IMR-90 (cell line): ENCODE measurements at places on chromosomes 7 and 10. TPM values are rescaled to one million over a fixed set of nuclear protein-coding genes. Genes with fewer than 3 reads are reported as not detected.
A peak's percentile ranks its signal among the peaks of the same experiment; 100 is the strongest.

GRCh38 chr10:113093188-113094113 lies 143.4 kb downstream of the TCF7L2 start:
- H3K4me1 ChIP-seq = peaks cover 11% of the 10 kb centered on the region
- no peak overlapping the region for H3K4me3 ChIP-seq
- DNase-seq = peak; percentile 77
- peak overlapping the region; percentile 70 for H3K27ac ChIP-seq
- H3K27me3 ChIP-seq = no peaks in the 10 kb centered on the region

DNA sequence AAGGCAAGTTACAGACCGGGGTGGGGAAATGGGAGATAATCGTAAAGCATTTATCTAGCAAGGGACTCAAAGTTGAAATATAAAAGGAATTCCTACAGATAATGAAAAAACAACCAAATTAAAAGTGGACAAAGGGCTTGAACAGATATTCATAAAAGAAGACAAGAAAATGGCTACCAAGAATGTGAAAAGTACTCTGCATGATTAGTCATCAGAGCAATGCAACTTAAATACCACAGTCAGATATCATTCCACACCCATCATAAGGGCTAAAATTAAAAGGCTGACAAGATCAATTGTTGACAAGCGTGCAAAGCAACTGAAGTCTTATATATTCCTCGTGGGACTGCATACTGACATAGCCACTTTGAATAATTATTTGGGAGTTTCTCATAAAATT lies 124.6 kb upstream of the RSU1 start:
- H3K4me3 ChIP-seq = no peak overlapping the region
- peaks cover 2% of the 10 kb centered on the region; the same call in 1 of the 2 replicates for H3K4me1 ChIP-seq
- H3K27ac ChIP-seq = no peak overlapping the region
- no peaks in the 10 kb centered on the region for H3K36me3 ChIP-seq

DNA sequence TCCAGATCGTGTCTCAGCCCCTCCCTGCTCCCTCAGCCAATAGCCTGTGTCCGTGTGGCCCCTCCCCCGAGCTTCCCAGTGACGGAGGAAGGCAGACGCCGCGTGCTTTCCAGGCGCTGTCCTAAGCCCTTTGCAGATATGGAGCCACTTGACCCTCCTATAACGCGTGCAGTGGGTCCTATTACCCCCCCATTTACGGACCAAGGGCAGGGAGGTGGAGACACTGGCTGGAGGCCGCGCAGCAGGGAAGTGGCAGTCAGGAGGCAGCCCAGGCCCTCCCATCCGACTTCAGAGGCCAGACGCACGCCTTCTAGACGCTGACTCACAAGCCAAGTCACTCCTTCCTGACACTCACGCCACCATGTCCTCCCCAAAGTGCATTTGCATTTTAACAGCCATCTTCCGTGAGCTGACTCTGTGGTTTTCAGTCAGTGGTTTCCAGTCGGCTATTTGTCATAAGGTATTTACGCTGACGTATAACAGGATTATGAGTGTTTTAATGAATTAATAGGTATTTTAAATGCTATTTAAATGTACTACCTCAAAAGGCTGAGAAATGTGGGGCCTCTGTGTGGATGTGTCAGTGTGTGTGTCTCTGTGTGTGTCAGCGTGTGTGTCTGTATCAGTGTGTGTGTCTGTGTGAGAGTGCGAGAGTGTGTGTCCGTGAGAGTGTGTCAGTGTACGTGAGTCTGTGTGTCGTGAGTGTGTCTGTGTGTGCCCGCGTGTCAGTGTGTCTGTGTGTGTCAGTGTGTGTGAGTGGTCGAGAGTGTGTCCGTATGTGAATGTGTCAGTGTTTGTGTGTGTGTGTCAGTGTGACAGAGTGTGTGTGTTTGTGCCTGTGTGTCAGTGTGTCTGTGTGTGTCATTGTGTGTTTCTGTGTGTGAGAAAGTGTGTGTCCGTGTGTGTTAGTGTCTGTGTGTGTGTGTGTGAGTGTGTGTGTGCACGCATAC lies 92.0 kb upstream of the INSIG1 start:
- DNase-seq = peak; percentile 99
- no peaks in the 10 kb centered on the region for H3K27me3 ChIP-seq
- no peaks in the 10 kb centered on the region for H3K36me3 ChIP-seq
- H3K4me3 ChIP-seq = no peak overlapping the region

DNA sequence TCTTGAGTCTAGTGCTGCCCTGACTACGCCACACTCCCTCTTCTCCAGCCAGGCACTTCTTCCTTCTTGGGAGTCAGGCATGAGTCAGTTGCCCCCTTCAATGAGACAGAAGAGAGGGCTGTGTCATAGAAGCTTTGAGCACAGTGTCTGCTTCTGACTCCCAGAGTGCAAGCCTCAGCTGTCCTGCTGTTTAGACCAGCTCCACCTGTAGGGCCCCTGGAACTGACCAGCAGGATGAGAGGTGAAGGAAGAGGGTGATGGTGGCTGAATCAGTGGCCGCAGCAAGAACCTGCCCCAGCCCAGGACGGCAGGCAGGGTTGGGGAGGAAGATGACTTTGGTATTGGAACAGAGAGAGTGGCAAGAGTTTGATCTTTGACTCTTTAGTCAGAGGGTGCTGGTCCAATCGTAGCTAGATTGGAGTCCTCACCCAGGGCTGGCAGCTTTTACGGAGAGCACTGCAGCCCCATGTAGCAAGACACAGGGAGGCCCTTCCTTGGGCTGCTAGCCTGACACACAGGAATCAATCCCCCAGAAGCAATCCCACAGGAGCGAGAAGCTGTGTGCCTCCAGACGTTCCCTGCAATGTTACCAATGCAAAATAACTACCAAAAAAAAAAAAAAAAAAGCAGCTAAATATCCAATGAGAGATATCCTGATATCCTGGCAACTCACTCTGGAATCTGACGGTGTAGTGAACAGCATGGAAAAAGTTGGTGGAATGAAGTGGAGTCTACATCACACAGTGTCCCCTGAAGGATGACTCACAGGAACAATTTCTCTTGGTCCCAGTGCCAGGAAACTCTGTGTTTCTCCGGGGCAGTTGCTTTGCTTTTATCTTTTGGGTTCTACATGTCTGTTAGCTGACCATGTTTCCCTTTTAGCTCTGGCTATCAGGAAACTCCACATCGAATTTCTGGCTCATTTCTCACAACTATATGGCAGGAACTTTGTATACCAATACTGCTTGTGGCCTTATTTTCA lies 6.9 kb downstream of the C10orf62 start:
- H3K36me3 ChIP-seq = no peaks in the 10 kb centered on the region
- H3K4me1 ChIP-seq = peaks cover 15% of the 10 kb centered on the region
- peak overlapping the region; percentile 7; the same call in 1 of the 2 replicates for H3K27ac ChIP-seq
- DNase-seq = peak; percentile 86

- no peaks in the 10 kb centered on the region for H3K27me3 ChIP-seq
- H3K4me1 ChIP-seq = no peaks in the 10 kb centered on the region
- no peak overlapping the region for H3K27ac ChIP-seq
- H3K4me3 ChIP-seq = no peak overlapping the region
These were observed 9.3 kb downstream of the YKT6 start for GRCh38 chr7:44210107-44210506.

DNA sequence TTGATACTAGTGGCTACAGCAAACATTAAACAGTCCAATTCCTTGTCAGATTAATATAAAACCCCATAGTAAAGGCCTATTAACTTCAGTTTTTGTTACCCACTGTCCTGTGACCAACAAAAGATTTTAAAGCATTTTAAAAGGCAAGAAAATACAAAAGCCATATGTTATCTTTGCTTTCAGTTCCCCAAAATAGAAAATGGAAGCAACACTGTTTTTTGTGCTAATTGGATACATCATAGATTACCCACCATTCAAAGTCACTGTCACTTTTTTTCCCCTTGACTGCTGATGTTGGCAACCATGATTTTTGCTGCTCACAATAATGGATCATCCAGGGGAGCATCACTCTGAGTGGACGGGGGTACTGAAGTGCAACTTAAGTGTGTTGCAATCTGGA lies 52.4 kb upstream of the TMEM140 start:
- no peak overlapping the region for H3K4me3 ChIP-seq
- no peaks in the 10 kb centered on the region for H3K36me3 ChIP-seq
- no peaks in the 10 kb centered on the region for H3K4me1 ChIP-seq
- no peak for DNase-seq
- no peak overlapping the region for H3K27ac ChIP-seq

DNA sequence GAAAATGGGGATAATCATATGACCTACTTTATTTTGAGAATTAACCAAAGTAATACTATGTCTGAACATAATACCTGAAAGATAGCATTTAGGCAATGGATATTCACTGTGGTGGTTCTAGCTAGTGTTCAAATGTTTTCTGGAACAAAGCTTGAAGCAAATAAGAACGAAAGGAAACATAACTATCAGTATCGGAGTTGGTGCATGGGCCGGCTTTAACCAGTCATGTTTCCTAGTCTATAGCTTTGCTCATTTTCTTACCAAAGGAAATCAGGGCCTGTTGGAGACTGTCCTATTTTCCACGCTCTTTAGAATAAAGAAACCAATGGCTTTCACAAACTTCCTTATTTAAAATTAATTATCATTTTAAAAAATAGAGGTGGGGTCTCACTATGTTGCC lies 8.9 kb downstream of the IL2RA start:
- DNase-seq = no peak
- peaks cover 19% of the 10 kb centered on the region for H3K27me3 ChIP-seq
- no peak overlapping the region for H3K27ac ChIP-seq
- no peak overlapping the region for H3K4me3 ChIP-seq
- H3K36me3 ChIP-seq = no peaks in the 10 kb centered on the region

DNA sequence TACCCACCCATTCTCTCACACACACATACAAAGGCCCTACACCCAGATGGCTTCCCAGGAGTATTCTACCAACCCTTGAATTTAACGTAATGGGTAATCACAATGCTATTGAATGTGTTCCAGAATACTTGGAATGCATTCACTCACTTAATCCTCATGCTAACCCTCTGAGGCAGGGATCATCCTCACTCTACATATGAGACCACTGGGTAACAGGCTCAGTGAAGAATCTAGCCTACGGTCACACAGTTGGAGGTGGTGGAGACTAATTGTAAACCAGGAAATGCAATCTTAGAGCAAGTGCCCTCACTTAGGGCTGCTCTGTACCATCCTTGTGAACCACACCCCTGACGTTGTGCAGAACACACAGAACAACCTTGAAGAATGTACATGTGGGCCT lies 87.5 kb downstream of the PPP1R3C start:
- no peak overlapping the region for H3K27ac ChIP-seq
- no peak for DNase-seq
- H3K4me1 ChIP-seq = no peaks in the 10 kb centered on the region
- H3K36me3 ChIP-seq = no peaks in the 10 kb centered on the region
- H3K4me3 ChIP-seq = no peak overlapping the region
- no peaks in the 10 kb centered on the region for H3K27me3 ChIP-seq

- no peak overlapping the region for H3K27ac ChIP-seq
- H3K4me3 ChIP-seq = no peak overlapping the region
- peaks cover 28% of the 10 kb centered on the region for H3K27me3 ChIP-seq
- DNase-seq = no peak
- no peaks in the 10 kb centered on the region for H3K4me1 ChIP-seq
These were observed 3.5 kb upstream of the SCIN start for GRCh38 chr7:12567015-12567414.

Gene MOGAT3
- not detected in 2 replicates for total RNA-seq

- H3K4me3 ChIP-seq = no peak overlapping the region
- peaks cover 28% of the 10 kb centered on the region for H3K36me3 ChIP-seq
- peaks cover 10% of the 10 kb centered on the region for H3K4me1 ChIP-seq
- peak; percentile 76 for DNase-seq
These were observed 23.4 kb downstream of the MCMBP start for GRCh38 chr10:119849031-119849789.

Gene HOXA7
- total RNA-seq = under 0.01 and 0.18 TPM in 2 replicates

DNA sequence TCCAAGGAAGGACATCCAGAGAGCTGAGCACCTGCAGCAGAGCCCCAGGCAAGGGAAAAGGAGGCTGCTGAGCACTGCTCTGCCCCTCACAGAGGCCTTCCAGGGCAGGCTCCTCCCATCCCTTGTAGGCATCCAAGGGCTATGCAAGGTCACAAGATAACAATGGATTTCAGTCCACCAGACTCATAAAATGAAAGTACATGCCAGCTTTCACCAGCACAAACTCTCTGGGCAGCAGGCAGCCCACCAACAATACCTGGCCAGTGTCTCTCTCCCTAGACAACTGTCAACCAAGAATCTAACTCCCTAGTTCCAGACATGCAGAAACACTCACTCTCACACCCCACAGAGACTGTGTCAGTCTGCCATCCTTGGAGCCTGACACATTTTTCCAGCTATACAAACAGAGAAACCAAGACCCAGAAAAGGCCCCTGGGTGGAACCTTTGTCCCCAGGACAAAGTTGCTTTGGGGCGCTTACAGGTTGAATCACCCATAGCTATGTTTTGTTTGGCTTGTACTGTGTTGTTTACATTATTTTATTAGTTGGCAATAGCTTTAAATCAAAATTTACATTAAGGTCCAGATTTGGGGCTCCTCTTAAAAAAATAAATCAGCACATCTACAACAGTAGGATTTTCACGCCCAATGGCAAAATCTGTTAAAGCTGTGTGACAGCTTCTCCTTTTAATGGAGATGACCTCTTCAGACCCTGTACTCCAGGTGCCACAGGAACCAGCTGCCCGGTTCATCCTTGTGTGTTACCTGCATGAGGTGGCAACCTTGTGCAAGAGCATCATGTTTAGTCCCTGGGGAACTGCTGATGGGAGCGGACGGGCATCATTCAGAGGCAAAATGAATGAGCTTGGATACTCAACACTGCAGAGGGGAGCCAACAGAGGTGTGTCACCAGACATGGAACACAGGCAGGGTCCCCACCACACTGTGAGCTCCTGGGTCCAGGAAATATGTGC lies 5.2 kb downstream of the GRID1 start:
- no peak overlapping the region for H3K27ac ChIP-seq
- no peak for DNase-seq
- H3K36me3 ChIP-seq = no peaks in the 10 kb centered on the region
- H3K27me3 ChIP-seq = peaks cover 67% of the 10 kb centered on the region
- no peak overlapping the region for H3K4me3 ChIP-seq

DNA sequence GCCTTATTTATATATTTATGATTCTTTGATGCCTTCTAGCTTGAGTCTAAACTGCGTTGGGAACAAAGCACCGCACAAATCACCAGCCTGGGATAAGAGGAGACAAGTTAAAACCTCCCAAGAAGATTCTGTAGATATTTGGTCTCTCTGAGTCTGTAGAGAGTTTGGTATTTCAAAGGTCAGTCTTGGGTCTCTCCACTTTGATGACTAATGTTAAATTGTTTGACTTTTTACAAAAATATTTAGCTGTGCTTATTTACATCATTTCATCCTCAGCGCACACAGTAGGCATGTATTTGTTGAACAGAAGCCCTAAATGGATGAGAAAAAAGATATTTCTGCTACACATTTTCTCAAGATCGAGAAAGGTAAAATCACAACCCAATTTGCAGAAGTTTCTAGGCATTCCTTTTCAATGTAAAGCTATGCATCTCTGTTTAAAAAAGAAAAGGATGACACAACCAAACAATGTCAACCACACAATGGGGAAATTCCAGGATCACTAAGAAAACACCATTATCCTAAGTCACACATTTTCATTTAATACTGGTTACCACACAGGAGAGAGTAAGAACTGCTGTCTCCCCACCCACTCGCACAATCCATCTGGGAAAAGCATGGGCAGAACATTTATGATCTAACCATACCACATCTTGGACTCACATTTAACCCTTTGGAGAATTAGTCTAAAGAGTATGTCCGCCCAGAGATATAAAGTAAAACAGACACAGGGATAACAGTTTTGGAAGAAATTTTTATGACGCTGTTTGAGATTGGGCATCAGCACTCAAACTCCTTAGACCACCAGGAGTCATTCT lies 4.4 kb downstream of the CDK6 start:
- peak overlapping the region; percentile 98 for H3K27ac ChIP-seq
- H3K4me1 ChIP-seq = peaks cover 10% of the 10 kb centered on the region
- peak overlapping the region; percentile 98 for H3K4me3 ChIP-seq
- H3K36me3 ChIP-seq = peaks cover 9% of the 10 kb centered on the region
- no peaks in the 10 kb centered on the region for H3K27me3 ChIP-seq

- peak; percentile 97 for DNase-seq
- H3K4me3 ChIP-seq = no peak overlapping the region
- peaks cover 12% of the 10 kb centered on the region for H3K4me1 ChIP-seq
- peak overlapping the region; percentile 76 for H3K27ac ChIP-seq
- H3K36me3 ChIP-seq = no peaks in the 10 kb centered on the region
- H3K27me3 ChIP-seq = no peaks in the 10 kb centered on the region
These were observed 11.5 kb upstream of the PLAU start for GRCh38 chr10:73899423-73899822.
